ENCODE measurements at places on chromosomes 7 and 10.

DNA sequence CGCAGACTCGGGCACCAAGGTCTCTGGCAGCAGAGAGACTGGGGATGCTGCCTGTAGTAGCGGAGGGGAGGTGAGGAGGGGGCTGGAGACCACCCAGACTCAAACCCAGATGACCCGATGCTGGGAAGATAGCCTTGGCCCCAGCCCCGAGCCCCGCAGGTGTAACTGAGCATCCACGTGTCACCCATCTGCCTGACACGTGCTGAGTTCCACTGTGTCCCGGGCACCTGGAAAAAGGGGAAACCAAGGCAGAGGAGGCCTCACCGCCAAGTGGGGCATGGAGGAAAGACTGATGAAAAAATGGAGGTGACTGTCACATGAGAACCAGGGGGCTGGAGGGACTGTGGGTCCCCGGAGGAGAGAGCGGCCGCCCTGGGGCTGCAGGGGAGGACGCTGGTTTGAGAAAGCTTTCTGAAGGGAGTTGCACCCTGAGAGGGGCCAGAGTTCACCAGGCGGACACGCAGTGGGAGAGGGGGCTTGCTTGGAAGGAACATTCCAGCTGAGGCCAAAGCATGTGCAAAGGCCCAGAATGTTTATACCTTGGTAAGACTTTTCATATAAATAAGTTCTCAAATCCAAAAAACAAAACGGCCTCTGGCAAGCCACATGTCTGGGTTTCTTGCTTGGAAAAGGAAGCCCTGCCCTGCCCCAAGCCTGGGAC lies 27.4 kb upstream of the ELN start:
- DNase-seq: no peak

DNA sequence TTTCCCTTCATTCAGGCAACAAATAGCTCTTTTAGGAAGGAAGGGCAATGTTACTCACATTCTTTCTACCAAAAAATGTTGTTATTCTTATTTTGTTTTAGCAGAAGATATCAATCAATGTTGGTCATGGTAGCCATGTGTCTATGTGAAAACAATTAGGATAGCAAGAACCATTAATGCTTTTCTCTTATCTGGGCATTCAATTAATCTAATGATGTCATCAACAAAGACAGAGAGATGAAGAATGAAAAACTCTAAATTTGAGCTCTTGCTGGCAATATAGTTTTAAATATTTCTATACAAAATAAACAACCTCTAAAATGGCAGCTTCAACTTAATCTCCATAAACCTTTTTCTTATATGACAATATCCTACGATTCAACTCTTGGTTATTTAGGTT lies 353.7 kb upstream of the ANKRD30A start:
- no peak for DNase-seq

- DNase-seq: no peak
Measured at GRCh38 chr10:24762966-24763623, 39.4 kb upstream of the ARHGAP21 start.

DNA sequence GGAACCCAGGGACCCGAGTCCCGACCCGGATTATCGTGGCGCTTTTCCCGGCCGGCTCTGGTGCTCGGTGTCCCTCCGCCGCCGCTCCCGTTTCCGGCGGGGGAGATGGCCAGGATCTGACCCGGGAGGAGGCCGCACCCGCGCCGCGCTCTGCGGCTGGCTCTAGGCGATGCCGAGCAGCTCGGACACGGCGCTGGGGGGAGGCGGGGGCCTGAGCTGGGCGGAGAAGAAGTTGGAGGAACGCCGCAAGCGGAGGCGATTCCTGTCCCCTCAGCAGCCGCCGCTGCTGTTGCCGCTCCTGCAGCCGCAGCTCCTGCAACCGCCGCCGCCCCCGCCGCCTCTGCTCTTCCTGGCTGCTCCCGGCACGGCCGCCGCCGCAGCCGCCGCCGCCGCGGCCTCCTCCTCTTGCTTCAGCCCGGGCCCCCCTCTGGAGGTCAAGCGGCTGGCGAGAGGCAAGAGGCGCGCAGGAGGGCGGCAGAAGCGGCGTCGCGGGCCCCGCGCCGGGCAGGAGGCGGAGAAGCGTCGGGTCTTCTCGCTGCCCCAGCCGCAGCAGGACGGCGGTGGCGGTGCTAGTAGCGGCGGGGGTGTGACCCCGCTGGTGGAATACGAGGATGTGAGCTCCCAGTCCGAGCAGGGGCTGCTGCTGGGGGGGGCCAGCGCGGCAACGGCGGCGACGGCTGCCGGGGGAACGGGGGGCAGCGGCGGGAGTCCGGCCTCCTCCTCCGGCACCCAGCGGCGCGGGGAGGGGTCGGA lies 593 bp downstream of the CDK13 start:
- DNase-seq: peak; percentile 24

DNA sequence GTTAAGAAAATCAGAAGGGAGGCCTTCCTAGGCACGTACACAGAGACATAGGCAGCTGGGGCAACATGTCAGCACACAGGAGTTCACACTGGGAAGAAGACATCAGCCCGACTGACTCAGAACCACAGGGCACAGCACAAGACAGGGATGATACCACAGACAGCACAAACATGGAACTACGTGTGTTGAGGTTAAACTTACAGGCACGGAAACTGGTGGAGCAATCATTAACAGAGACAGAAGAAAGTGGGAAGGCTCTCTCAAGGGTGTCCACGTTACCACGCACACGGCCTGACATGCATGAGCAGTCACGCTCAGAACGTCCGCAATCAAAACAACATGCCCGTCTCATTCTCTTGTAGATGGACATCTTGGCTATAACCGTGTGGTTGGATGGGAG lies 636.4 kb downstream of the KCNMA1 start:
- no peak for DNase-seq

DNA sequence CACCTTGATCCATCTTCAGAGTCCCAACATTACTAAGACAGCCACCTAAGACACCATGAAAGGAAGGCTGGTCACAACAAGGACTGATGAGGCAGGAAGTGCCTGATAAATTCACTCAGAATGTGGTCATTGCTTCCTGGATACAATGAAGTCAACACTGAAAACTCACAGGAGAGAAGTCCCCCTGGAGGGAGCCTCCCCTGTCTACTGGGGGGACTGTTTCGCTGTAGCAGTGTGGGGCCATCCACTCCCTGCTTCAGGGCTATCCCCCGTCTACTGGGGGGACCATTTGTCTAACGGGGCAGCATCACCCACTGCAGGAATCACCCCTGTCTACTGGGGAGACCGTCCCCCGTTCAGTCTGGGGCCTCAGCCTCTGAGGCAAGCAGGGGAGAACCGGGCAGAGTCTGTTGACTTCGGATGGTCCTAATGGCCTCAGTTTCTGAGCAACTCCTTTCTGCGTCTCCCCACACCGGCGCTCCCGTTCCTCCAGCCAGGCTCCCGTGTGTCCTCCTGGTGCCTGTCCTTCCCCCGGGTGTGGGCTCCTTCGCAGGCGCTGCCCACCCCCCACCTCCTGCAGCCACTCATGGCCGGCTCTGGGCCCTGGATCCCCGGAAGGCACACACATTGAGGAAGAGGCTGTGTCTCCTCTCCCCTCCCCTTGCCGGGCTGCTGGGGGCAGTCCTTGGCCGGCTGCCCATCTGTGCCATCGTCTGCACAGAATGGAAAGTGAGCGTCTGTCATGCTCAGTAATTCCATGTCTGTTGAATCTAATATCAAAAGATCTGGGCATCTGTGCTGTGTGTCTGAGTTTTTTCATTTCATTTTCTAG lies 59.9 kb upstream of the DNAJB6 start:
- DNase-seq: no peak

GRCh38 chr10:75137533-75138438 lies 26.3 kb downstream of the SAMD8 start:
- no peak for DNase-seq

DNA sequence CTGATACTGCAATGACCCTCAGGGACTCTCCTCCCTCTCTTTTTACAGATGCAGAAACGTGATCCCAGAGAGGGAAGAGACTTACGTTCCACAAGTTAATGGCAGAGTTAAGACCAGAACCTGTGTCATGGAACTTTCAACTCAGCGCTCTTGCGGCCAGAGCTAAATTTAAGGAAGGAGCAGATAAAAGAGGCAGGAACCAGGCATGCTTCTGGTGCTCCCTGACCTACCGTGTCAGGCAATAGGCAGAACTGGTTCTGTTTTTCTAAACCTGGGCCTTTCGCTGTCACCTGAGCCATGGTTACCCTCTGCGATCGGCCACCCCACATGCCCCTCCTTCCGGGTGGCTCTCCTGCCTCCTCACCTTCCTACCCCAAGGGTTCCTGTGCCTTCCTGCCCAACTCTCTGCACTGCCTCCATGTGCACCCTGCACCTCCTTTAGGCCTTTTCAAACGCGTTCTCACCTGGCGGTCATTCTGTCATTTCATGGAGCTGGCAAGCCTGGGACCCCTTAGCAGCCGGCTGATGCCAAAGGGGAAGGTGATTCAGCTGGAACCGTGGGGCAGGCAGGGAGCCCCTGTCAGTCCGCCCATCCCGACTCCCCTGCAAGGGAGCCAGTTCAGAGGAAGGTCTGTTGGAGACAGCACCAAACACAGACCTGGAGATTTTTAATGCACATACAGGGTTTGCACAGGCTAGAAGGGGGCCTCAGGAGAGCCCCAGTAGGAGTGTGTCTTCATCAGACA lies 7.7 kb upstream of the GBX1 start:
- DNase-seq: no peak

DNA sequence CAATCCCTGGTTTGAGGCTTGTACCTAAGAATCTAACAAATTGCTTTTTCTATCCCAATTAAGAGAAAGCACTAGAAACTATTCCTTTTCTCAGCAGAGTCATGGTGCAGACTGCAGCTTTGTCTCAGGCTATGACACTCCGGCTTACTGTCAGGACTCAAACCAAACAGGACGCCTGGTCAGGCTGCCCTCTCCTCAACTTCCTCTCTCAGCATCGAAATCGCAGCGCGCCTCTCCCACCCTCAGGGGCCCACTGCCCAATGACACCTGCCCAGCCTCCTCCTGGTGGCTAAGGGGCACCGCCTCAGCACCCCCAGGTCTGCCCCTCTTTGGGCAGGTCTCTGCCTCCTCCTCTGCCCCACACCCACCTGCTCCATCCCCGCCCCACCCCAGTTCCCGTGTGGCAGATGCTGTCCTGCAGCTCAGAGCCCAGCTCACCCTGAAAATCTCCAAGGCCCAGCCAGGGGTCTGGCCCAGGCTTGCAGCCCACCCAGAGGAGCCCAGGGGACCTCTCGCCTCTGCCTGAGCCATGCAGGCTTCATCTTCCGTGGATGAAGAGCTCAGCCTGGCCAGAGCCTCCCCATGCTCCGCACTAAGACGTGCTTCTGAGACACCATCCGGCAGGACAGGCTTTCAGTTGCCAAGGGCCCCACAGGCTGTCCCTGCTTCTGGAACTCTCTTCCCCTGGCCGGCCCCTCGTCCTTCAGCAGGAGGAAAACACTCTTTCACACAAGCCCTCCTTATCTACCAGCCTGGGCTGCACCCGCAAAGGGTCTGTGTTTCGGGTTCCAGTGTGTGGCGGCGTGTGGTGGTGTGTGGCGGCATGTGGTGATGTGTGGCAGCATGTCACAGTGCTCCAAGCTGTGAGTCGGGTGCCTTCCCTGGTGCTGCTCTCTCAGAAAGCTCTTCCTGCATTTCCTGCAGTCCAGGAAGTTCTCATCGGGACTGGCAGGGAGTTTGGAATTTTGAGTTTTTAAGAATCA lies 16.4 kb upstream of the PTPRN2 start:
- DNase-seq: no peak

GRCh38 chr7:38506756-38507155 lies 124.4 kb downstream of the AMPH start:
- no peak for DNase-seq

GRCh38 chr10:30185916-30186315 lies 126.5 kb upstream of the JCAD start:
- DNase-seq: no peak

DNA sequence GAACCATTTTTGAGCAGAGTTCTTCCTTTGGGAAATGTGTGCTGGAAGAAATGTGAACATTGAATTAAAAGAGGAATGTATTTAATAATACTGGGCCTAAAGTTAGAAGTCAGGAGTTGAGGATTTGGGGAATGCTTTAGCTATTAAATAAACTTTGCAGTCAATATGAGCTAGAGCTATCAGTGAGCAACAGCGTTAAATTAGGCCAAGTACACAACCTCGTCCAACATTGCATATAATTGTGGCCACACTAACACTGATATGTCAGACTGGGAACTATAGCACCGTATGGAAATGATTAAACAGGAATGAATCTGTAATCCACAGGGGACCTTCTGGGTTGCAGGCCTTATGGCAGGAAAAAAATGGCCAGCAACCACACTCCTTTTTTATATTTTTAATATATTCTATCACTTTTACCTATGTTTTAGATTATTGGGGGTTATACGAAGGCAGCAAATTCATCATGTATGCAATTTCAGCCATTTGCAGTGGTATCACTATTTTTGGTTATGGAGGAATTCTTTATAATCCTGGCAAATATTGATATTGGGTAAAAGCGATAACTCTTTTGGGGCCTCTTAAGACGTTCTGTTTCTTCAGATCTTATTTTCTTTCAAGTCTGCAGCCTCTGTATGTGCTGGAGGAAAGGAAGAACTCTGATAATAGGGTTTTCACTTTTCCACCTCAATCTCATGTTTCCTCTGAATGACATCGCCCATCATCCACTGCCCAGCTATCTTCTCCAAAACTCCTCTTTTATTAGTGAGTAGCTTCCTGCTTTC lies 236.3 kb upstream of the PLXDC2 start:
- no peak for DNase-seq

DNA sequence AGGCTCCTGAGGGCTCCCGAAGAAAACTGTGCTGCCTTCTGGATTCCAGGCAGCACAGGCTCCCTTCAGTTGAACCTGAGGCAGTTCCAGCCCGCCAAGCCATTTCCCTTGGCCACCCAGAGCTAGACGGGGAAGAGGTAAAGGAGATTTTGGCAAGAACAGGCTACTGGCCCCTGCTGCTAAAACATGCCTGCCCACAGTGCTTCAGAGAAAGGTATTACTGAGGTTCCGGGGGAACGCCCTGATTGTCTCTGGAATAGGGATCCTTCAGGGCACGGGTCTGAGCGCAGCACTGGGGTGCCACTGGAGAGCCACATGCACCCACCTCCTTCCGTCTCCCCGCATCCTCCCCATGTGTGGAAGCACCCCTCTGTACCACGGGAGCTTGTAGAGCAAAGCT lies 247.4 kb downstream of the BAMBI start:
- DNase-seq: no peak

GRCh38 chr7:101983147-101983811 lies 165.9 kb downstream of the CUX1 start:
- DNase-seq: no peak

GRCh38 chr10:124744102-124745050 lies at the start of gene FAM53B:
Gene FAM53B (minus strand): TSS chr10:124744378. CDS start chr10:124706713, 37,665 bp downstream.
- peak; percentile 81 for DNase-seq

GRCh38 chr10:71354776-71355175 lies 35.7 kb downstream of the SLC29A3 start:
- DNase-seq: no peak

GRCh38 chr10:31290386-31290785 lies 28.6 kb upstream of the ZEB1 start:
- DNase-seq: no peak

Data from WERI-Rb-1 (cell line).